ENCODE measurements at places on chromosomes 1 and 21. TPM values are rescaled to one million over a fixed set of nuclear protein-coding genes. Genes with fewer than 3 reads are reported as not detected.

Gene CYP2J2
- 0.28 TPM for total RNA-seq

Gene ANGPTL3
- total RNA-seq, result not detected

Gene GRHL3
- total RNA-seq, result not detected

Gene BNIPL
- 0.30 TPM for total RNA-seq

Gene S100B
- 0.52 TPM for total RNA-seq

Gene PTCH2
- total RNA-seq, result 1.2 TPM

Gene LCE2C
- total RNA-seq, result not detected

Gene TMEM61
- total RNA-seq, result not detected

Gene UCHL5
- 16.4 TPM for total RNA-seq

Gene AVPR1B
- total RNA-seq, result not detected

Gene SLC1A7
- not detected for total RNA-seq

Gene MNDA
- total RNA-seq, result 1.1 TPM

Gene NMNAT1
- total RNA-seq, result 0.66 TPM

Gene ATP1A2
- total RNA-seq, result not detected

Gene REN
- total RNA-seq, result not detected

Gene PGLYRP4
- total RNA-seq, result not detected

Gene IL24
- not detected for total RNA-seq

Gene BARHL2
- total RNA-seq, result not detected

Gene OVAAL
- total RNA-seq, result not detected

Gene CCDC190
- not detected for total RNA-seq

Gene KRTAP6-2
- total RNA-seq, result not detected

Gene MMEL1
- 1.8 TPM for total RNA-seq

Gene HFM1
- not detected for total RNA-seq

Gene DIRAS3
- total RNA-seq, result not detected

Gene ARHGEF11
- total RNA-seq, result 13.9 TPM

Gene SSBP3
- 50.6 TPM for total RNA-seq

Gene ZBTB8B
- total RNA-seq, result not detected

Gene SNRNP40
- total RNA-seq, result 53.7 TPM

Gene CD5L
- not detected for total RNA-seq

Gene TMPRSS2
- not detected for total RNA-seq

Gene FAF1
- 44.0 TPM for total RNA-seq

Gene WRAP73
- total RNA-seq, result 22.3 TPM

Gene PEAR1
- 0.20 TPM for total RNA-seq

Gene BSND
- total RNA-seq, result not detected

Gene AMY1C
- total RNA-seq, result not detected

Gene FCGR1A
- 0.17 TPM for total RNA-seq

Gene IL20
- not detected for total RNA-seq

Gene INSRR
- total RNA-seq, result not detected
